ENCODE measurements at places on chromosomes 7 and 10.

GRCh38 chr10:43846187-43846680, 197.6 kb upstream of the ZNF32 start:
- no peak for DNase-seq

- peak; percentile 86 for DNase-seq
These were observed 57.3 kb downstream of the MAPK8 start for GRCh38 chr10:48363617-48364355.

- DNase-seq: no peak
These were observed 158.4 kb upstream of the SH2B2 start for GRCh38 chr7:102128303-102128702.

DNA sequence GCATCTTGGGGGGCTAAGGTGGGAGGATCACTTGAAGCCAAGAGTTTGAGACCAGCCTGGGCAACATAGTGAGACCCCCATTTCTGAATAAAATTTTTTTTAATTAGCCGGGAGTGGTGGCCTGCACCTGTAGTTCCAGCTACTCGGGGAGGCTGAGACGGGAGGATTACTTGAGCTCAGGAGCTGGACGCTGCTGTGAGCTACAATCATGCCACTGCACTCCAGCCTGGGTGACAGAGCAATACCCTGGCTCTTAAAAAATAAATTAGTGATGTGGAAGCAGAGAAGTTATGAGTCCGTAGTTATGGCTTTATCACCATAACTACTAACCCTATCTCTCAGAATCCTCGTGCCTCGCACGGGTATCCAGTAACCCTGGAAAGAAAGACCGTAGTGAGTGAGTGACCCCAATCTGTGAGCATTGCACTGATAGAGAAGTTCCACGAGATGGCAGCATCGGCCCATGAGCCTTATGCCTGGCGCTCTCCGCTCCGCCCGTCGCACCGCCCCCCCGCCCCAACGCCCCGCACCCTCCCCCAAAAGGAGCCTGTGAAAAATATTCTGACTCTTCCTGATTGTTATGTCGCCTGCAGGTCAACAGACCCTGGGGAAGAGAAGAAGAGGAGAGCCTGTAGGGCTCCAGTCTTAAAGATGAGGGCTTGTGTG, 4.9 kb upstream of the SLC29A3 start:
- DNase-seq: peak; percentile 84

- no peak for DNase-seq
These were observed 18.5 kb upstream of the IFRD1 start for GRCh38 chr7:112431803-112432202.

DNA sequence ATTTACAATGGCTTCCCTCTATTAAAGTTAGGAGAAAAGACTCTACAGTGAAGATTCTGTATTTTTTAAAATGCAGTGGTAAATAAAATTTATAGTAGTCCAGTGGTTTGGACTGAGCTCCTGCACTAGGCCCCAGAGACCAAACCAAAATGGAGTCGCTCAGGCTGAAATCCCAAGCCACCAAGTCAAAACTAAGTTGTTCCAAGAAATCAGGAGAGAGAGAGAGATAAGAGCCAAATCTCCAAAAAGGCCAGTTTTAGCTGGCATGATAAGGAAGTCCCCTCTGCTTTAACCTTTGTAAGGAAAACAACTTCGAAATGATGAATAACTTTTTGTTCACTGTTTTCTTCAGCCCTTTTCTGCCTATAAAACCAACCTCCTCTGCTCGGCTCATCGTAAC, 265.9 kb upstream of the KLF14 start:
- no peak for DNase-seq

GRCh38 chr10:14625765-14626525, 148.8 kb downstream of the FAM107B start:
- no peak for DNase-seq

Measured in hematopoietic multipotent progenitor cell treated with erythropoietin and hydrocortisone succinate and interleukin-3 and kit ligand, for 6 days (in vitro differentiated cells).